ENCODE measurements at places on chromosomes 5 and 9. TPM values are rescaled to one million over a fixed set of nuclear protein-coding genes. Genes with fewer than 3 reads are reported as not detected.
A peak's percentile ranks its signal among the peaks of the same experiment; 100 is the strongest.

Gene BTNL9
- total RNA-seq: not detected

Gene CCL27
- not detected for total RNA-seq

Gene TNFSF15
- total RNA-seq: 2.3 TPM

Gene CDH10
- not detected for total RNA-seq

Gene LCN10
- 5.4 TPM for total RNA-seq

Gene CYLC2
- not detected for total RNA-seq

Gene FOXD4L6
- total RNA-seq: not detected

Gene BARX1
- total RNA-seq: 3.8 TPM

Gene C5orf58
- not detected for total RNA-seq

Gene PCDHGC4
- not detected for total RNA-seq

Gene SHOC1
- total RNA-seq: not detected

Gene CDX1
- total RNA-seq: not detected

Gene GALT
- 43.4 TPM for total RNA-seq

Gene SLC36A1
- 5.0 TPM for total RNA-seq

Gene SLC36A3
- total RNA-seq: not detected

DNA sequence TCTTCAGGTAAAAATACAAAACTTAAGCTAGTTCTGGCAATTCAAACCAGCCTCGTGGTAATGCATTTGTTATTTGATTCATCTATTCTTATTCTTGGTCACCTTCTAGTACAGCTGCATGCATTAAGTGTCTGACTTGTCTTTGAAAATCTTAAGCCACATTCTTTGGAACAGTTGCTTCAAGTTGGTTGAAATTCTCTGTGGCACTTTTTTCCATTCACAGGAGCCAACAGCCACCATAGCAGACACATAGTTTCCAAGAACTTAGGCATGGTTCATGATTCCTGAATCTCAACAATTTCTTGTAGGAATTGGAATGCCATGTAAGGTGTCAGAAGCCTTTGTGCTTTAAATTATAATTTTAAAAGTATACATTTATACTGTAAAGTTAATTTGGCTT, 47.4 kb upstream of the MEF2C start:
- no peaks in the 10 kb centered on the region for H3K36me3 ChIP-seq
- H3K27me3 ChIP-seq: peaks cover 5% of the 10 kb centered on the region
- H3K4me3 ChIP-seq: no peak overlapping the region

DNA sequence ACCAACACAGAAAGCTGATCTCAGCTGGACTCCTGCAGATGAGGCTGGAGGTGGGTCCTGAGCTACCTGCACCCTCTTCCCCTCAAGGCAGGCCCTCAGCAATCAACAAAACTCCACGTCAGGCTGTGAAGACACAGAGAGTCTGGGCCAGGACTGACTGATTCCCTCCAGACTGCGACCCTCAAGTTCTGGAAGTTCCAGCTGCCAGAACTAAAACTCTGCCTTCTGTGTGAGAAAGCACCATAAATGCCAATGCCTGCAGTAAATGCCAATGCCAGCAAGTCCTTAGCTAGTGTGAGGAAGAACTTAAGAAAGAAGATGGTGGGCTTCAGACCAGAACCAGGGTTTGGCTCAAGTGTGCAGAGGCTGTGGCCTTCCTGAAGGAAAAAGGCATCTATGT, 42.5 kb upstream of the GABBR2 start:
- no peak overlapping the region for H3K4me3 ChIP-seq
- no peaks in the 10 kb centered on the region for H3K4me1 ChIP-seq
- H3K27ac ChIP-seq: no peak overlapping the region
- H3K36me3 ChIP-seq: peaks cover 43% of the 10 kb centered on the region
- DNase-seq: no peak
- no peaks in the 10 kb centered on the region for H3K27me3 ChIP-seq

GRCh38 chr9:16987026-16987425, 116.6 kb upstream of the BNC2 start:
- H3K4me1 ChIP-seq: no peaks in the 10 kb centered on the region
- no peaks in the 10 kb centered on the region for H3K27me3 ChIP-seq
- no peak overlapping the region for H3K4me3 ChIP-seq

GRCh38 chr9:111924281-111924680, 27.7 kb downstream of the UGCG start:
- DNase-seq: no peak
- H3K4me3 ChIP-seq: no peak overlapping the region
- H3K27ac ChIP-seq: no peak overlapping the region
- H3K4me1 ChIP-seq: peaks cover 33% of the 10 kb centered on the region
- H3K27me3 ChIP-seq: no peaks in the 10 kb centered on the region

DNA sequence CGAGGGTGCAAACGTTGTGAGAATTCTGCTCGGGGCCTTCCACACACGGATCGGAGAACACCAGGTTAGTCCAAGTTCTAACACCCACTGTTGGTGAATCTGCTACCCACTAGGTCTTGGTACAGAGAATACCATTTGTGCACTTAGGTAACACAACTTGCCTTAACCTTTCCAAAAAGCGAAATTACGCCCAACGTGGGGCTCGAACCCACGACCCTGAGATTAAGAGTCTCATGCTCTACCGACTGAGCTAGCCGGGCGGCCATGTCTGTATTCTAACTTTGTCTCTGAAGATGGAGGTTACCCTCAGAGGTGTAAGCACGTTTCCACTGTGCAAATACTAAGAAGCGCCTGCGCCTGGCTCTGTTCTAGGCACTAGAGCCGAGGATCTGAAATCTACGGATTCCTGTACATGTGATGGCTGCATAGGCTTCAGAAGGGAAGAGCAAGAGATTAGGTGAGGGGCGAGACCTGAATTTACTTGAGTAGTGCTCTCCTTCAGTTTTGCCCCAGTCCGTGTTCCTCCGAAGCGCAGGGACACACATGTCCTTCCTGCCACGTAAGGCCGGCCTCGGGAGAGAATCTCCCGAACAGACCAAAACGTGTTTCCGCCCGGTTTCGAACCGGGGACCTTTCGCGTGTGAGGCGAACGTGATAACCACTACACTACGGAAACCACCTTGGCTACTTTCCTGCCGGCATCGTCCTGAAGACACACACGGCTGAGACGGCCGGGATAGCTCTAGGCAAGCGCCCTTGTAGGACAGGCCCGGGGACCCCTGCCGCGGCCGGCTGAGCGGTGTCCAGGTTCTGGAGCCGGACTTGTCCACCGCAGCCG, 1.1 kb upstream of the TRIM41 start:
- H3K27ac ChIP-seq: peak overlapping the region; percentile 98
- H3K36me3 ChIP-seq: peaks cover 22% of the 10 kb centered on the region
- H3K27me3 ChIP-seq: peaks cover 20% of the 10 kb centered on the region

DNA sequence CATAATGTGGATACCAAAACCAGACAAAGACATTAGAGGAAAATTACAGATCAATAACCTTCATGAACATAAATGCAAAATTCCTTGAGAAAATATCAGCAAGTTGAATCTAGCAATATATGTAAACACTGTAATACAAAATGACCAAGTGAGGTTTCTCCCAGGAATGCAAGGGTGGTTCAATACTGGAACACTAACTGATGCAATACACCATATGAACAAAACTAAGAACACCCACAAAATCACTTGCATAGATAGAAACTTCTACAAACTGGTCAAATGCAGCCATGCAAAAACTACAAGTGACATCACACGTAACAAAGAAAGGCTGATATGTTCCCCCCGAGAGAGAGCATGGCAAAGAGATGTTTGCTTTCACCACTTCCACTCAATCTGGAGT, 55.6 kb downstream of the NACC2 start:
- DNase-seq: no peak
- H3K36me3 ChIP-seq: peaks cover 36% of the 10 kb centered on the region
- H3K4me1 ChIP-seq: peaks cover 10% of the 10 kb centered on the region
- no peaks in the 10 kb centered on the region for H3K27me3 ChIP-seq

GRCh38 chr5:80759866-80760577, 105.2 kb upstream of the DHFR start:
- no peak overlapping the region for H3K4me3 ChIP-seq
- peaks cover 61% of the 10 kb centered on the region for H3K4me1 ChIP-seq
- DNase-seq: no peak
- peaks cover 61% of the 10 kb centered on the region for H3K36me3 ChIP-seq

GRCh38 chr9:105415662-105415980, 32.2 kb upstream of the FSD1L start:
- H3K36me3 ChIP-seq: no peaks in the 10 kb centered on the region
- no peaks in the 10 kb centered on the region for H3K4me1 ChIP-seq
- H3K27ac ChIP-seq: no peak overlapping the region

- H3K36me3 ChIP-seq: peaks cover 3% of the 10 kb centered on the region
- H3K27ac ChIP-seq: no peak overlapping the region
- no peak for DNase-seq
- H3K27me3 ChIP-seq: peaks cover 60% of the 10 kb centered on the region
- no peak overlapping the region for H3K4me3 ChIP-seq
Observed at GRCh38 chr9:22198681-22199080, 189.6 kb upstream of the CDKN2B start.

- no peak overlapping the region for H3K4me3 ChIP-seq
- H3K27ac ChIP-seq: no peak overlapping the region
Observed at GRCh38 chr9:13457795-13458194, 178.3 kb upstream of the MPDZ start.

DNA sequence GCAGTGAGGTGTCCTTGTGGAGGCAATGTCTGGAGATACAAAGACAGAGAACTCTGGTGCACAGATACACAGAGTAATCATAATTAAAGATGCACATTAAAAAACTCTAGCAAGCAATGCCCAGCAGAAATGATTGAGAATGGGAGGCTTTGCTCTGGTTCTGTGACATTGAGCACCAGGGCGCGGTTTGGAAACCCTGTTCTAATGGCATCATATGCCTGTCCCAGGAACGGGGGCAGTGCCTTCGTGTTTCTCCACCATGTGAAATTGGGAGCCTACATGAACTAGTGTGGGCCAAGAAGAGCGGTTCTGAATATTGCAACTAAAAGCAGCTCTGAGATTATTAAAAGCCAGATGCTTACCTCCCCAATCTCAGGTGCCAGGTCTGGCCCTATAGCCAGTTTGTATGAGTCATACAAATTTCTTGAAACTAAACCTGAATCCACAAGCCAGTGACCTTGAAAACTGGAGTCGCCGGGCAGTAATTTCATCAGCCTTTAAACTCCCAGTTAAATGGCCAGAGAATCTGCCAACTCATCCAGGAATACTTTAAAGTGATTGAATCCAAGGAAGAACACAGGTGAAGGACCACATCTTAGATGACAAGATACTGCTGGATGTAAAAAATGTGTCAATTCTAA, 22.2 kb upstream of the CTSL start:
- H3K36me3 ChIP-seq: no peaks in the 10 kb centered on the region
- DNase-seq: no peak
- no peaks in the 10 kb centered on the region for H3K27me3 ChIP-seq
- H3K4me1 ChIP-seq: peaks cover 13% of the 10 kb centered on the region
- H3K27ac ChIP-seq: no peak overlapping the region

DNA sequence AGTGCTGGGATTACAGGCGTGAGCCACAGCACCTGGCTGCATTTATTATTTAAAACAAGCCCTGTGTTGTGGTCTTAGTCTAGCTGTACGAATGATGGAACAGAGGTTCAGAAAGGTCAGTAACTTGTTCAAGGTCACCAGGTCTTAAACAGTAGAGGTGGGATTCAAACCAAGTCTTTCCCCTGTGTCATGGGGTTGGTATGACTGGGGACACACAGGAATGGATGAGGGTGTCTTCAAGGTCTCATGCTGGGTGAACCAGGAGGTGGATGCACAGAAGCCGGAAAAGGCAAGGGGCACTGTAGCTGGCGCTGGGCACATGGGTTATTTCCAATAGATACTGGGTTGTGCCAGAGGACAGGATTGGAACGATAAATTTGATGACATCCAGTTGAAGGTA, 32.2 kb upstream of the TJP2 start:
- H3K27me3 ChIP-seq: no peaks in the 10 kb centered on the region
- H3K4me1 ChIP-seq: no peaks in the 10 kb centered on the region
- H3K4me3 ChIP-seq: no peak overlapping the region
- H3K36me3 ChIP-seq: no peaks in the 10 kb centered on the region

- no peaks in the 10 kb centered on the region for H3K36me3 ChIP-seq
- DNase-seq: no peak
- no peak overlapping the region for H3K4me3 ChIP-seq
- H3K4me1 ChIP-seq: no peaks in the 10 kb centered on the region
Observed at GRCh38 chr9:71364186-71364955, 242.9 kb upstream of the TRPM3 start.

GRCh38 chr9:97059626-97060025, 20.7 kb upstream of the CTSV start:
- peaks cover 16% of the 10 kb centered on the region for H3K27me3 ChIP-seq
- H3K36me3 ChIP-seq: no peaks in the 10 kb centered on the region
- H3K4me3 ChIP-seq: no peak overlapping the region

DNA sequence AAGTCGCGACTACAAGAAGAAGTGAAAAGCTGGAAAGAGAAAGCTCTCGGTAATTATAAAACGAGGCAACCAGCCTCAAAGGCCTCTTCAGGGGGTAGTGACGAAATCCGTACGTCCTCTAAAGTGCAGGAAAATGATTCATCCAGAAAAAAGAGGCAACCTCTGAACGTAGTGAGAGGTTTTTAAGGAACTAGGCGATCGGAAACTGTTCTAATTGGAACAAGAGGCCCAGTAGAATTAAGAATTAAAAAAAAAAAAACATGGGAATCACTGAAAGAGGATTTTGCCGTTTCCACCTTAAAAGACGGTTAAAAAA, 1.0 kb downstream of the CSNK1A1 start:
- DNase-seq: no peak
- peaks cover 46% of the 10 kb centered on the region for H3K36me3 ChIP-seq
- peak overlapping the region; percentile 94 for H3K27ac ChIP-seq
- no peaks in the 10 kb centered on the region for H3K27me3 ChIP-seq
- H3K4me1 ChIP-seq: peaks cover 34% of the 10 kb centered on the region

GRCh38 chr5:142828797-142829535, 58.8 kb downstream of the ARHGAP26 start:
- H3K36me3 ChIP-seq: peaks cover 5% of the 10 kb centered on the region
- H3K27ac ChIP-seq: peak overlapping the region; percentile 14
- no peak for DNase-seq
- peaks cover 62% of the 10 kb centered on the region for H3K4me1 ChIP-seq
- H3K27me3 ChIP-seq: no peaks in the 10 kb centered on the region

- H3K36me3 ChIP-seq: no peaks in the 10 kb centered on the region
- peaks cover 3% of the 10 kb centered on the region for H3K4me1 ChIP-seq
- DNase-seq: no peak
- H3K27ac ChIP-seq: no peak overlapping the region
Observed at GRCh38 chr5:146832985-146833732, 45.4 kb downstream of the PPP2R2B start.

DNA sequence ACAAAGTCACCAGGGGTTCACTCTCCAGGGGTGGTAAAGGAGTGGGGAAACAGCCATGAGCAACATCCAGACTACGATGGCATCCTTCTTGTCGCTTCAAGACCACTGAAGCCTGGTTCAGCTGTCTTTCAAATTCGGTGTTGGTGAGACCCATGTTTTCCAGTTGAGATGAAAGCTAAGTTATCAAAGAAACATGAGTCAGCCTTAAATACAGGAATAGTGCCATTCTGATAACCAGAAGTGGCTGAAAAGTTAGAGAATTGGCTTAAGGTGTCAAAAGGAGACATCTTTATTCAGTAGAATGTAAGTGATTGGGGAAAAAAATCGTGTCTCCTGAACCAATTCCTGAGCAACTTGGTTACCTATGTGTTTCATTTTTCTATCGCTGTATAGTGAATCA, 7.0 kb upstream of the CARD19 start:
- H3K27me3 ChIP-seq: no peaks in the 10 kb centered on the region
- H3K4me3 ChIP-seq: no peak overlapping the region
- H3K4me1 ChIP-seq: peaks cover 50% of the 10 kb centered on the region
- peaks cover 52% of the 10 kb centered on the region for H3K36me3 ChIP-seq
- DNase-seq: no peak
- peak overlapping the region; percentile 44 for H3K27ac ChIP-seq

Measured in activated naive CD8-positive, alpha-beta T cell treated with anti-CD3 and anti-CD28 coated beads for 36 hours (primary cell).